ENCODE measurements at places on chromosomes 11 and 22.

GRCh38 chr11:125588505-125588904, 4.1 kb upstream of the STT3A start:
- DNase-seq: no peak

- DNase-seq: no peak
These were observed 4.9 kb upstream of the CNTN5 start for GRCh38 chr11:99015634-99016454.

DNA sequence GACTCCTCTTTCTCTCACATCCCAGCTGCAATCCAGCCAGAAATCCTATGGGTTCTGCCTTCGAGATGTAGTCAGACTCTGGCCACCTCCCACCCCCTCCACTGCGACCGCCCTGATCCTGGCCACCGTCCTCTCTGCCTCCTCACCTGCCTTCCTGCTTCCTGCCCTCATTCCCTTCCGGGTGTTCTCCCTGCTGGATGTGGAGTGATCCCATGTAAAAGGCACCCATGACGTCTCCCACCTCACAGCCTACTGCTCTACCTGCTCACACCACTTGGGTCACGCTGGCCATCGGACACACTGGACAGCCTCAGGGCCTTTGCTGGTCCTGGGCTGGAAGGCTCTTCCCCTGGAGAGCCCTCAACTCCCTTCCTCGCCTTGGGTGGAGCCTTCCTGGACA, 33.7 kb upstream of the CD5 start:
- DNase-seq: no peak

DNA sequence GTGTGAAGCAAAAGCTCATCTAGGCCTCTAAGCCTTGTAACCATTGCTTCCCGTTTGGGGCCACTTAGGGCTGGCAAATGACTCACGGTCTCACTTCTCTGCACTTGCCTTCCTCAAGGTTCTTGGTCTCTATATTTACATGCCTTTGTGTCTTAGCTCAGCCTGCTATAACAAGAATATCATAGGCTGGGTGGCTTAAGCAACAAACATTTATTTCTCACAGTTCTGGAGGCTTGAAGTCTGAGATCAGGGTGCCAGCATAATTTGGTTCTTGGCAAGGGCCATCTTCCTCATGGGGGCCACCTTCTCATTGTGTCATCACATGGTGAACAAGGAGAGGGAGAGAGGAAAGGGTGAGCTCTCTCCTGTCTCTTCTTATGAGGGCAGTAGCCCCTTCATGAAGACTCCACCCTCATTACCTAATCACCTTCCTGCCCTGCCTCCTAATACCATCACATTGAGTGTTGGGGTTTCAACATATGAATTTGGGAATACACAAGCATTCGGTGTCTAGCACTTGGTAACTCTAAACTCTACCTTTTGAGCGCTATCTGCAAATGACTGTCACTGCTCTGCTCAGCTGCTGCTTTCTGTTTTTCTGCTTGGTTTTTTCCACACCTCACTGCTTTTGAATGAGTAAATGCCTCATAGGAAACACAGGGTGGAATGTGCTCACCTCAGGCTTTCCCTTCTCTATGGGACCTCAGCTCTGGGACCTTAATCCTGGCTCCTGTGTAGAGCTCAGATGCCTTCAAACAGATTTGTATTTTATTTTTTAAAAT, 16.2 kb upstream of the ME3 start:
- no peak for DNase-seq

DNA sequence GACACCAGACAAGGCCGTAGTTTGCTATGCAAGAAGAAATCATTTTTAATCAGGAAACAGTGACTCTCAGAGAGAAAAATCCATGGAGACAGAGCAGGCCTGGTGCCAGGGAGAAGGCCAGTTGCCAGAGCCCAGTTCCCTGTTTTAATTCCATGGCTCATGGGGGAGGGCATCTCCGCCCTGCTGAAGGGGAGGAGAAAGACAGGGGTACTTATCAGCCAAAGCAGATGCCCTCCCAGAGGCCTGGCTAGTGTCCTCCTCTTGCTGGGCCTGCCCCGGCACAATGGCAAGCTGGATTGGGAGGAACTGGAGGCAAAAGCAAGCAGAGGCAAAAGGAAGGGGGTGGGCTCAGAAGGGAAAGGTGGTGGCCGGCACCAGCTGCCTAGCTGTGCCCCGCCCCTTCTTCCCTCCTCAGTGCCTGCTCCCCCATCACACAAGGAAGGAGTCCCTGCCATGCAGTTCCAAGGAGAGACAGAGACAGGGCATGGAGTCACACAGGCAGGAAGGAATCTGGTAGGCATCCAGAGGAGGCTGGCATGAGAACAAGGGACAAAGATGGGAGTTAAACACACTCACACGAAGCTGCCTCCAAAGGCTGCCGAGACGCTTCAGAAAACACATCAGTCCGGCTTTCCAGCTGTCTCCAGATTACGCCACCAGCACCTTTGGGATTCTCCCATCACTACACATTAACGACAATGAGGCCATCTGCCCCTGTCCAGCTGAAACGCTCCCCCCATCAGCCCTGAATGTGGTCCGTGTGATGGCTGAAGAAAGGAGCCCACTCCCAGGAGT, 591.8 kb downstream of the BUD13 start:
- DNase-seq: no peak

DNA sequence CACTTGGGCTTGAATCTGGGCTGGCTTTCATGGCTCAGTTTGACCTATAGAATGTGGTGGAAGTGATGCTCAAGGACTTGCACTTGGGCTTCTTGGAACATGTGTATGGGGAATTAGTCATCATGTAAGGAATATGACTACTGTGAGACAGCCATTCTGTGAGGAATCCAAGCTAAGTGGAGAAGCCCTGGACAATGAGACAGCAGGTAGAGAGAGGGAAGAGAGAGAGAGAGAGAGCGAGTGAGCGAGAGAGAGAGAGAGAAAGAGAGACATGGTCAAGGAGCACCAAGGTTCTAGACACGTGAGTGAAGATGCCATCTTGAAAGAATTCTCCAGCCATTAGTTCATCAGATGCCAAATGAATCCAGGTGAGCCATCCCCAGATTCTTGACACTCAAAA, 261.6 kb upstream of the SORL1-AS1 start:
- DNase-seq: no peak

- no peak for DNase-seq
These were observed 600 bp upstream of the ESAM start for GRCh38 chr11:124762624-124763155.

- no peak for DNase-seq
These were observed 105.3 kb upstream of the E2F8 start for GRCh38 chr11:19345848-19346681.

GRCh38 chr11:132161403-132162078, 791.1 kb downstream of the NTM start:
- DNase-seq: no peak
